CD4-positive, alpha-beta T cell treated with Interleukin-6 for 4 hours (primary cell): ENCODE measurements at places on chromosomes 12 and 14.

DNA sequence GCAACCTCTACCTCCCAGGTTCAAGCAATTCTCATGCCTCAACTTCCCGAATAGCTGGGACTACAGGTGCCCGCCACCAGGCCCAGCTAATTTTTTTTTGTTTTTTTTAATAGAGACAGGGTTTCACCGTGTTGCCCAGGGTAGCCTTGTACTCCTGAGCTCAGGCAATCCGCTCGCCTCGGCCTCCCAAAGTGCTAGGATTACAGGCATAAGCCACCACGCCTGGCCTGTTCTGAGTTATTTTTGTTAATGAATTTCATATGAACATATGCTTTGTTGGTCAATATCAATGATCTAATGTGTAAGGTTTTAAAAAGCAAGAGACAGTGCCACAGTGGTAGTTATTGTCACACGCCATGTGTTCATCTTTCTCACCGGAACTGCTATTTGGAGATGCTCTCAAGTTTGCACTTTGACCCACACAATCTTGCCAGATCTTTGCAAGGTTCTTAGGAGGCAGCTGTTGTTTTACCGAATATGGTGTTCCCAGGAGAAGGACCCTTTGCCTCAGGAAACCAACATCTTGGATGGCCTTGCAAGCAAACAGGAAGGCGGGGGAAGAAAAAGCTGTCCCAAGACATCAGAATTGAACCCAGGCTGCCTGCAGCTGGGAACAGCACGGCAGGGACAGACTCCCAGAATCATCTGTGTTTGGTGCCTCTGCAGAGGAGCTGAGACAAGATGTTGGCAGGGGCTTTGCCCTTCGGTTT lies 30.0 kb downstream of the GALNT16 start:
- no peak for DNase-seq

DNA sequence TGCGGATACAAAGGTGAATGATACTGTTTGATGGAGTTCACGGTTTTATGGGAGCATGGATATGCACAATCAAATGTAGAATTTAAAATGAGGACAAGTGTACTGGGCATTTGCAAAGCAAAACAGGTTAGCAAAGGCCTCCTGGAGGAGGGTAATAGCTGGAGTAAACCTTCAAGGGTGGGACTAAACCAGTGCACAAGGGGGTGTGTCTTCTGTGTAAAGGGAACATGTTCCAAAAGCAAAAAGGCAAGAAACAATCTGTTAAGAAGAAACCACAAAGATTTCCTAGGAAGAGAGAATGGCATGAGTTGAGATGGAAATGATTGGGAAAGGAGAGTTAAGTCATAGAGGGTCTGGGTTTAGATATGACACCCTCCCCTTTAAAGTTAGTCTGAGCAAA lies 109.2 kb upstream of the SLCO1C1 start:
- DNase-seq = no peak

DNA sequence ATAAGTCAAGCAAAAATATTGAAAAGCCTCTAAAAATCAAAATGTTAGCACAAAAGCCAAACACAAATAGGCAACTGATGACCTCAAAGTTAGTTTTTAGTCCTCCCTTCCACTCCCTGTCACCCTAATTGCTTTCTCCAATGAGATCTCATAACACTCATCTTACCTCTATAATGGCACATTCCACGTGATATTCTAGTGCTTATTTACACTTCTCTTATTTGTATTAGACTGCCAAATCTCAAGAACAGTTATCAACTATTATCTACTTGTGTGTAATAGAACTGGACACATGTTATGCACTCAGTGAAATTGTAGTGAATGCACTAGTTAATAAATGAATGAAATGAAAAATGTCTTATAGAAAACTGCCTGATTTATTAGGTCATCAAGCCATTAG lies 55.5 kb upstream of the AVPR1A start:
- no peak for DNase-seq

DNA sequence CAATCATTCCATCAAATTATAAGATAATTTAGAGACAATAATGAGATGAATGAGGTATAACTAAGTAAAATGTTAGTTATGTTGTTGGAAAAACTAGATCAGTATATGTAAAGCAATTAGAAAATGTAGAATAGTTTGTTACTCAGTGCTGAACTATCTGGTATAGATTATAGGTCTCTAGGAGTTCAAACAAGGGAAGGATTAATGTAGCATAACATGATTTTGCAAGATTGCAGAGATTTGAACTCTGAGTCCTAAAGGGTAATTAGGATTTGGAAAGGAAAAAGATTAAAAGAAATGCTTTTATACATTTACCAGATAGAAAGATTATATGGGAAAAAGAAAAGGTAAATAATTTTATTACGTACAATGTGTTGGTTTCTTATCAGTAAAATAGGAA lies 246.3 kb downstream of the KCNC2 start:
- no peak for DNase-seq

- DNase-seq = no peak
These were observed 15.2 kb upstream of the TCP11L2 start for GRCh38 chr12:106287364-106287763.

GRCh38 chr14:71403656-71404055 lies 496.4 kb downstream of the PCNX1 start:
- peak; percentile 14 for DNase-seq

- no peak for DNase-seq
These were observed 109.0 kb downstream of the LRIG3 start for GRCh38 chr12:58811346-58811745.

- no peak for DNase-seq
These were observed 14.5 kb downstream of the FBXL14 start for GRCh38 chr12:1579651-1580435.

- DNase-seq = no peak
These were observed 1197.6 kb downstream of the AACS start for GRCh38 chr12:126262829-126263228.

GRCh38 chr12:58554522-58555157 lies 365.7 kb downstream of the LRIG3 start:
- no peak for DNase-seq

DNA sequence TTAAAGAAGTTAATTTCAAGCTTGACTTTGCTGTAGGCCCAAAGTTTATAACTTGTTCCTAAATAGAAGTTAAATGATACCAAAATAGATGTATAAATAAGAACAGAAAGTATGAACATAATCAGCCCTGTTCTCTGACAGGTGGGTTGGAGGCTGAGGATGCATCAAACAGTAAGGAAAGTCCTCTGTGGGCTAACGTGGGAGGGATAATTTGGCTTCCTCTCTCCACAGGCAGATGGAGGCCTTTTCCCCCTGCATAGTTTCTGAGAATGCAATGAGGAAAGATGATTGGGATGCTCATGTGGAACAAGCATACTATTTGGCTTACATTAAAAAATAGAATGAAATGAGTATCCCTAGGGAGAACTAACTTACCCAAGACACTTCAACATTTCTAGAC lies 56.5 kb downstream of the GARIN6 start:
- no peak for DNase-seq

- DNase-seq = peak; percentile 80
These were observed at the start of gene MAP1LC3B2 for GRCh38 chr12:116559162-116559935. TSS of gene MAP1LC3B2 (plus strand) at chr12:116559381. CDS start at chr12:116575943, 16,562 bp downstream.

DNA sequence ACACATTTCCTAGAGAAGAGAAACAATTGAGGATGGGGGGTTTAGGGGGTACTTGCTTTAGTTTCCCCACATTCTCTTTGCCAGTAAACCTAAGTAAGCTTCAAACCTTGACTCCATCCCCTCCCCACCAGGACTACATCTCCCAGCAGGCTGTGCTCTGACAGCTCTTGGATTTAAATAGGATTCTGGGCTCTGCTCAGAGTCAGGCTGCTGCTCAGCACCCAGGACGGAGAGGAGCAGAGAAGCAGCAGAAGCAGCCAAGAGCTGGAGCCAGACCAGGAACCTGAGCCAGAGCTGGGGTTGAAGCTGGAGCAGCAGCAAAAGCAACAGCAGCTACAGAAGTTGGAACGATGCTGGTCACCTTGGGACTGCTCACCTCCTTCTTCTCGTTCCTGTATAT lies 20.6 kb downstream of the RDH12 start:
- no peak for DNase-seq

DNA sequence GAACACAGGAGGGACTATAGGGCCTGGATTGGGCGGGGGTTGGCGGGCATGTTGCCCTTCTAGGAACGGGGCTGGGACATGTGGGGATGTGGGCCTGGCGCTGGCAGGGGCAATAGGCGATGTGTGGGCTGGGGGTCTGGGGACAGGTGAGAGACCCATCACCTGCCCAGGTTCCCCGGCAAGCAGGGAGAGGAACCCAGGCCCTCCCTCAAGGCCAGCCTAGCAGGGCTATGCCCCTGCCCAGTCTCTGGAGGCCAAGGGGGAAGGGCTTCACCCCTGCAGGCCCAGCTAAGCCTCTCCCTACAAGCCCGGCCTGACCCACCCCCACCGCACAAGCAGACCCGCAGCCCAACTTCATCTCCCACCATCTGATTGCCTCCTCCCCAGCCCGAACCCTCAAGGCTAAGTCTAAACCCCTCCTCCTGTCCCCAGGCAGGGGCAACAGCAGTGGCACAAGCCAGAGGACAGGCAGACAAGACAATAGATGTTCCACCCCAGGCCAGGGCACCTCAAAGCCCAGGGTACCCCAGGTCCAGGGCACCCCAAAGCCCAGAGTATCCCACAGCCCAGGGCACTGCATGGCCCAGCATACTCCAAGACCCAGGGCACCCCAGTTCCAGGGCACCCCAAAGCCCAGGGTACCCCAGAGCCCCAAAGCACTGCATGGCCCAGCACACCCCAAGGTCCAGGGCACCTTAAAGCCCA lies 6.5 kb downstream of the JAG2 start:
- no peak for DNase-seq

GRCh38 chr14:74985028-74985310 lies 17.8 kb upstream of the EIF2B2 start:
- no peak for DNase-seq

DNA sequence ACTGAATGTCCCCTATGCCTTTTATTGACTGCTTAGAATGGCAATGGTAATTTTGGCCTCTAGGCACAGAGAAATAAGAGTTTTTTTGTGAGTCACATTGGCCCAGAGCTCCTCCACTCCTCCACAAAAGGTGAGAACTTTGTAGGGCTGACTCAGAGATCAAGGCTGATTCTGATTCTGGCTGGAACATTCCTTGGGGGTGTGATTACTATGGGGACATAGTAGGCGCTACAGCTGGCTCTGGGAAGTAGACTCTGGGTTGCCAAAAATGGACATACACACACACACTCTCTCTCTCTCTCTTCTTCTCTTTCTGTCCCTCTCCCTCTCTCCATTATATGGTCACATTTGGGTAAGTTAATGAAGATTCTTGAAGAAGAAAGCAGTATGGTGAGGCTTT lies 174.6 kb upstream of the DDHD1 start:
- DNase-seq = no peak

DNA sequence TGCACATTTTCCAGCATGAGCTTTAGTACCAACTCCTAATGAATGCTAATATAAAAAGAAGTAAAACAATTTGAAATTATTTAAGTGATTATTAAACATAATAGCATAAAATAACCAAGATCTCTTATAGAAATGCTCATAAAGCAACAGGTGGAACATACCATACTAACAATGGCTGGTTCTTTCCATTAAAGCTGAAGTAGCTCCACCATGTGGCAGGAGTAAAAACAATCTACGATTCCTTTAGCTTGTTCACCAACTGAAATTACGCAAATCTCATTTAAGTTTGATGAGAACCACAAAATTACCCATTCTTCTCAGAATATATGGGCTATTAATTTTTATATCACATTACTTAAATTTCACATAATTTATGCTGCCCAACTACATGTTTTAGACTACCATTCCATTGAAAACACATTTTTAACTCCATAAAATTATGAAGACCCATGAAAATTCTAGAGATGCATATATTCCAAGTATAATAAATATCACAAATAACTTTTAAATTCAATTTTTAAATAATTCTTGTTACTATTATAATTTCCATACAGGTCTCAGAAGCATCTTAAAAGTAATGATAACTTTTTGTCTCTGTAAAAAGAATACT lies 213.6 kb downstream of the DAD1 start:
- DNase-seq = no peak

DNA sequence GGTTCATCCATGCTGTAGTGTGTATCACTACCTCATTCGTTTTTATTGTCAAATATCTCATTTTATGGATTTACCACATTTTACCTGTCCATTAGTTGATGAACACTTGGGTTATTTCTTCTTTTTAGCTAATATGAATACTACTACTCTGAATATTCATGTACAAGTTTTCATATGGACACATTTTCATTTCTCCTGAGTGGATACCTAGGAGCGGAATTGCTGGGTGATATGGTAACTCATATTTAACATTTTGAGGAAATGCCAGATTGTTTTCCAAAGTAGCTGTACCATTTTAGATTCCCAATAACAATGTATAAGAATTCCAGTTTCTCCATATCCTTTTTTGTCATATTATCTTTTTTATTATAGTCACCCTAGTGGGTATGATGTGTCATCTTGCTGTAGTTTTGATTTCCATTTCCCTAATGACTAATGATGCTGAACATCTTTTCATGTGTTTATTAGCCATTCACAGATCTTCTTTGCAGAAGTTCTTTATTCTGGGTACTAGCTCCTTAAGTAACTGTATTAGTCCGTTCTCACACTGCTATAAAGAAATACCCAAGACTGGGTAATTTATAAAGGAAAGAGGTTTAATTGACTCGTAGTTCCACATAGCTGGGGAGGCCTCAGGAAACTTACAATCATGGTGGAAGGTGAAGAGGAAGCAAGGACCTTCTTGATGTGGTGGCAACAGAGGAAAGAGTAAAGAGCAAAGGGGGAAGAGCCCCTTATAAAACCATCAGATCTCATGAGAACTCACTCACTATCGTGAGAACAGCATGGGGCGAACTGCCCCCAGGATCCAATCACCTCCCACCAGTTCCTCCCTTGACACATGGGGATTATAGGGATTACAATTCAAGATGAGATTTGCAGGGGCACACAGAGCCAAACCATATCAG lies 11.9 kb downstream of the NRDE2 start:
- DNase-seq = no peak

DNA sequence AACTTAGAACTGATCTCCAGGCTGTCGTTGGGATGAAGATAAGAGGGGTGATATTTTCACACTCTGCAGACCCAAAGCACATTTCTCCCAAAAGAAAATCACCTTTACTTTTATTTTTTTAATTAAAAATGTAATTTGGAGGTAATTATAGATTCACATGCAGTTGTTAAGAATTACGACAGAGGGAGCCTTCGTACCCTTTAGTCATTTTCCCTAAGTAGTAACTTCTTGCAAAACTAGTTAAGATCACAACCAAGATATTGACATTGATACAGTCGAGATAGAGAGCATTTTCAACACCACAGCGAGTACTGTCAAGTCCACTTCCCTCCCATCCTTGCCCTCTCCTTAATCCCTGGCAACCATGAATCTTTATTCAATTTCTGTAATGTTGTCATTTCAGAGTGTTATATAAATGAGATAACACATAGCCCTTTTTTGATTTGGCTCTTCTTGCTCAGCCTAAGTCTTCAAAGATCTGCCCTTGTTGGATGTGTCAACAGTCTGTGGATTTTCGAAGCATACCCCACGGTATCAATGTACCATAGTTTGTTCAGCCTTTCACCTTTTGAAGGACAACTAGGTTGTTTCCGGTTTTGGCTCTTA lies 39.6 kb downstream of the DNAH10 start:
- DNase-seq = no peak

GRCh38 chr14:67883717-67884116 lies 64.1 kb downstream of the RAD51B start:
- DNase-seq = no peak
